Non-pigmented ciliary epithelial cell (primary cell): ENCODE measurements at places on chromosomes 13 and 19.
A peak's percentile ranks its signal among the peaks of the same experiment; 100 is the strongest.

DNA sequence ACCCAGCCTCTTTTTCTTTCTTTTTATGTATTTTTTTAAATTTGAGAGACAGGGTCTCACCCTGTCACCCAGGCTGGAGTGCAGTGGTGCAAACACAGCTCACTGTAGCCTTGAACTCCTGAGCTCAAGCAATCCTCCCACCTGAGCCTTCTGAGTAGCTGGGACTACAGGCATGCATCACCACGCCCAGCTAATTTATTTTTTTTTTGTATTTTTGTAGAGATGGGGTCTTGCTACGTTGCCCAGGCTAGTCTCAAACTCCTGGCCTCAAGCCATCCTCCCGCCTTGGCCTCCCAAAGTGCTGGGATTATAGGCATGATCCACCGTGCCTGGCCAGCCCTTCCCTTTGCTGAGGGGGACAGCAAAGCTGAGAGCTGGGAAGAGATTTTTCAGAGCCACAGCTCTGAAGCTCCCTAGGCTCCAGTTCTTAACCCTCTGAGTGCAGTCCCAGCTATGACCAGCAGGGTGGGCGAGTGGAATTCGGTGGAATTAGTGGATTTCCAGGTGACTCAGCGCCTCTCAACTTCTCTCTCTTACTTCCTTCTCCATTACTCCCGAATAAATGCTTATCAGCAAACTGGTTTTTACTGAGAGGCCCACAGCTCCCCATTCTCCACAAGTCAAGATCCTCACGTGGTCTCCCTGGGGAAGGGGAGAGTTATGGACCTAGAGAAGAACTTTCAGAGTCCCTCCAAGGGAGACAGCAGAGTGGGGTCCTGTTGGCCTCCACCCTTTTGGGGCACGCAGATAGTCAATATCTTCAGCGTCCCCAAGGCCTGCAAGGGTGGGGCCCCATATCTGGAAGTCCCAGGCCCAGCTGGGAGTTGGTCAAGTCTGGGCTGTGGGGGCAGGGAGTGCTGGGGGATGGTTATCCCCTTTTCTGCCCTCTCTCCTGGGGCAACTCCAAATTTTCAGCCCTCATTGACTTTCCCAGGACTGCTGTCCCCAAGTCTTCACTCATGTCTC lies 1.2 kb downstream of the BLVRB start:
- no peak for DNase-seq

DNA sequence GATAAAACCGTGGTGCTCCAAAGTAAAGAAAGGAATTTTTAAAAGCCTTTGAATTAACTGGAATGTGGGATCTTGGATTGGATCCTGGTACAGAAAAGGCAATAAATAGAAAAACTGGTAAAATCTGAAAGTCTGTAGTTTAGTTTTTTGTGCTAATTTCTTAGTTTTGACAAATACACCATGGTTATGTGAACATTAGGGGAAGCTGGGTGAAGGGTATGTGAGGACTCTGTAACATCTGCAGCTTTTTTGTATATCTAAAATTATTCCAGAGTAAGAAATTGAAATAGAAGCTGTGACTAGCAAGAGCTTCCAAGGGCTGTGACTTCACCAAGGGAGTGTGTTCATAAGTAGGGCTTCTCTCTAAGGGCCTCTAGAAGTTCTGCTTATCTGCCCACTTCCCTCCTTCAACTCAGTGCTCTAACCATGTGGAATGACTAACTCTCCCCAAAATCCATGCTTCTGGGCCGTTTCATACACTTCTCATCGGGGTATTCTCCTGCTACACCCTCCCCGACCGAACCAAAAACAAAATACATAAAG lies 26.5 kb downstream of the ARHGAP35 start:
- DNase-seq = no peak

GRCh38 chr13:107964395-107964794 lies 250.9 kb downstream of the LIG4 start:
- no peak for DNase-seq

DNA sequence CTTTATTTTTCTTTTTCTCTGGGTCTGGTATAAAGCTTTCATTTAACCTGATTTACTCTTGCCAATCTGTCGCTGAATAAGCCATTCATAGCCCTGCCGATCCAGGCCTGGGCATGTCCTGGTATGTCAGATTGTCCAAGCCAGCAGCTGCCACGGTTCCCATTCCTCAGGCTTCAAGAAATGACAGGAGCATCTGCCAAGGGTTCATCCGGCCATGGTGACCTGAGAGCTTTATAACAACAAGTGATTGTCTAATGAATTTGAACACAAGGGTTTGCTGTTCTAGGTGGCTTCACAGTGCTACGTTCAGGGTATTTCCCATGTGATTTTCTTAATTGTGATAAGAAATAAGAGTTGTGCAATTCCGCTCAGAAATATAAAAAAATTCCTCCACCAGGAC lies 20.0 kb downstream of the PNMA8A start:
- no peak for DNase-seq

- DNase-seq = no peak
Observed at GRCh38 chr19:8631425-8631819, 989 bp downstream of the NFILZ start.

DNA sequence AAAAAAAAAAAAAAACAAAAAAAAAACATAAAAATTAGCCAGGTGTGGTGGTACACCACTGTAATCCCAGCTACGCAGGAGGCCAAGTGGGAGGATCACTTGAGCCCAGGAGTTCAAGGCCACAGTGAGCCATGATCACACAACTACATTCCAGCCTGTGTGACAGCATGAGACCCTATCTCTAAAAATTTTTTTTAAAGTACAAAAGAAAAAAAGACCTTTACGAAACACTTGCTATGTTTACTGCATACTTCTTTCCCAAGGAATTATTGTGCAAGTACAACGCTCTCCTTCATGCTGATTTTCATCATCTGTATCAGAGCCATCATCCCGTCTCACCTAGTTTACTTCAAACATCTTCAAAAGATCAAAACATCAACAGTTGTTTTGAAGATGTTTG lies 28.6 kb upstream of the ZNF780A start:
- no peak for DNase-seq

DNA sequence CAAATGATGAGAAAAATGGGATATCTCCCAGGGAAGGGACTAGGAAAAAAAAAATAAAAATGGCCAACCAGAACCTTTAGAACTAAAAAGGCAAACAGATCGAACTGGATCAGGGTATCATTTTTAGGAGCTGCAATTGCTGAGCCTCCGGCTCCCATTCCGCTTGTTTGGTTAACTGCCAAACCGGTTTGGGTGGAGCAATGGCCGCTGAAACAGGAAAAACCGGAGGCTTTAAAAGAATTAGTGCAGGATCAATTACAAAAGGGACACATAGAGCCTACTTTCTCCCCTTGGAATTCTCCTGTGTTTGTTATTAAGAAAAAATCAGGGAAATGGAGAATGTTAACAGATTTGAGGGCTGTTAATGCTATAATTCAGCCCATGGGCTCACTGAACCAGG lies 12.7 kb upstream of the ZNF443 start:
- no peak for DNase-seq

- DNase-seq = no peak
Observed at GRCh38 chr19:1648459-1648849, 4.0 kb downstream of the TCF3 start.

DNA sequence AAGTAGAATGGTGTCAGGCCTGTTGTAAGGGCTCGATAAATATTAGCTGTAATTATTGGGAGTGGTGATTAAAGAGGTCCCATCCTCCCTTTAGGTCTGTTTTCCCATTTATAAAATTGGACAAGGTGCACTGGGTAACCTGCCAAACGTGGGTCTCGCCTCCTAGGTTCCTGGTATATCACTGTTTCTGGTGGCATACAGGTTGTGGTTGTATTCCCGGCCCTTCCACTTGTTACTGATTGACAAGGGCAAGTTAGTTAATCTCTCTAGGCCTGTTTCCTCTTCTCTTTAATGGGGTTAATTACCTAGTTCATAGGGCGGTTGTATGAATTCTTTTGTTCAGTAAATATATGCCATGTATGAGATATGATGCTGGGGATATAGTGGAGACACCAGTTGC lies 1.5 kb downstream of the PPP2R1A start:
- DNase-seq = no peak

GRCh38 chr13:30352121-30352520 lies 44.8 kb upstream of the KATNAL1 start:
- DNase-seq = no peak

DNA sequence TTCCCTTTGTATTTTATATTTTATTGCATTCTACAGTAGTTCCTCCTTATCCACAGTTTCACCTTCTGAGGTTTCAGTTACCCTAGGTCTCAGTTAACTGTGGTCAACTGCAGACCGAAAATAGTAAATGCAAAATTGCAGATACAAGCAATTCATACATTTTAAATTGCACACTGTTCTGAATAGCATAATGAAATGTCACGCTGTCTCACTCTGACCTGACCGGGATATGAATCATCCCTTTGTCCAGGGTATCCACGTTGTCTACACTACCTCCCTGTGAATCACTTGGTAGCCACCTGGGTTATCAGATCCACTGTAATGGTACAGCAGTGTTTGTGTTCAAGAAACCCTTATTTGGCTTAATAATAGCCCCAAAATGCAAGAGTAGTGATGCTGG lies 325.0 kb downstream of the DNAJC15 start:
- peak; percentile 40 for DNase-seq

DNA sequence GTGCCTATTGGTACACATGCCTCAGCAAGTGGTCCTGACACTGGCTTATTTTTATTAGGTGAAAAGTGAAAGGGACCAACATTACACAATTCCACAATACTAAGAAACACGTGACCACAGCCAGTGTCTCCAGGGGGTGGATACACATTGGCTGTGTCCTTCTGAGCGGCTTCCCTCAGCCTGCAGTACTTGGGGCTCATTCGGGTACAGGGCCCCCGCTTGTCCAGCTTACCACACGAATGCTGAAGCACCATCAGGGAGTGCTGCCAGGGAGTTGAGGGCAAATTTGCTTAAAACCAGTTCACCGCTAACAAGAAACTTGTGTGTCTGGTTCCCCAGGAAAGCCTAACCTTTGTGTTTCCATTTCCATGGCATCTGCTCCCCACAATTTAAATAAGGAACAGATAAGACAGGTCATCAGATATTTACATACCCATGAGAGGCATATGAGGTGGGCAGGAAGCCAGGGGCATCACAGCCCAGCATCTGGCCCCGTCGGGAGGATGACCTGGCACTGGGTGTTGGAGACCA lies 23.3 kb downstream of the PBX4 start:
- no peak for DNase-seq

GRCh38 chr19:49761625-49762311 lies 1.3 kb downstream of the TSKS start:
- no peak for DNase-seq

- DNase-seq = no peak
Observed at GRCh38 chr13:98939660-98940191, 38.1 kb downstream of the DOCK9 start.

- no peak for DNase-seq
Observed at GRCh38 chr19:3538965-3539755, at the start of gene TEKTIP1. TSS of gene TEKTIP1 (plus strand) at chr19:3539174. CDS start at chr19:3539178, 4 bp downstream.

DNA sequence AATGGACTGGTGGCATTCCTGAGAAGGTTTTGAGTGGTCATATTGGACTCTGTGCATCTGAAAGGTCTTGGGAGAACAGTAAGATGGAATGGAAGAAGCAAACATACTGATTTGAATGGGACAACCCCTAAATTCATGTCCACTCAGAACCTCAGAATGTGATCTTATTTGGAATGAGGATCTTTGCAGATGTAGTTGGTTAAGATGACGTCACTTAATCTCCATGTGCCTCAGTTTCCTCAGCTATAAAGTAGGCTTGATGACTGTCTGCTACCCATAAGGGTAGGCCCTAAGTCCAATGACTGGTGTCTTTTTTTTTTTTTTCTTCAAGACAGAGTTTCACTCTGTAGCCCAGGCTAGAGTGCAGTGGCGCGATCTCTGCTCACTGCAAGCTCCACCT lies 71.1 kb upstream of the SOX21 start:
- DNase-seq = no peak

DNA sequence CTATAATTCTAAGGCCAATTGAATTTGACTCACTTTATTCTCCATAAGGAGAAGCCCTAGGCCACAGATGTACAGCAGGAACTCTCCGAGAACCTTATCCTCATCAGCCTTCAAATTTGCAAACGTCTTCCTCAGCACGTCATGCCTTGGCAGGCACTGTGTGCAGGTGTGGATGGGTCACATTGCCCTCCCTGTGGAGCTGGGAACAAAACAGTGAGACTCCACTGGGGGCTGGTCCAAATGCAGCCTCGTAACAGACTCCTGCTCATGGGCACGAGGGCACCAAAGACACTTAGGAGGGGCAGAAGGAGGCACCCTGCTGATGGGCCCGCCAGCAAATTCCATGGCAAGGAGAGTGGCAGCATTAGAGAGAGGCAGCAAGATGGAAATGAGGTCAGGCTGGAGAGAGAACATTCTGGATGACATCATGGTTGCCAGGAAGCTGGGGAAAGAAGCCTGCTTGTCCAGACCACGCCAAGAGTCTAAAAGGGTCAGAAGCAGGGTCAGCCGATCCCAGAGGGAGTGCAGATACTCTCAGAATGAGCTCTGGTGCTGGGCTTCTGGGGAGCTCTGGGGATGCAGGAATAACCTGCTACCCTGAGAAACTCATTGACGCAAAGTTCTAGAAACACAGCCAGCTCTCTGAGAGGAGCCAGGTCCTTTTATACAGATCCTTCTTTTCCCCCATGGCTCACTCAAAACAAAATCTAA lies 242.2 kb downstream of the B3GLCT start:
- DNase-seq = no peak

DNA sequence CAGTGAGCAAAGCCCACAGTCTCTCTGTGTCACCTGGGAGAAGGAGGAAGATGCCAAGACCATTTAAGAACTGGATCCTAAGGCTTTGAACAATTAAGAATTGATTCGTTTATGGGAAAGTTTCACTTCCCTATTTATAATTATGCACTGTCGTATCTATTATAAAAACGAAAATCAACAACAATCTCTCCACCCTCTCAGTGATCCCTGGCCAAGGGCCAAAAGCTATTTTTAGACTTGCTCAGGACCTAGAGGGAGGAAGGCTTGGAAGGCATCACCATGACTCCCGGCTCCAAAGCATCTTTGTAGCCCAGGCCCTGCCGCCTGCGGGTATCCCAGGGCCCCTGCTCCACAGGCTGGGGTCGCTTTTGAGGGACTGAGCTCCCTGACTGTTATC lies 1.3 kb downstream of the RHPN2 start:
- DNase-seq = no peak

- no peak for DNase-seq
Observed at GRCh38 chr13:35787937-35788336, 311.4 kb upstream of the MAB21L1 start.

GRCh38 chr13:100714478-100714877 lies 39.9 kb upstream of the TMTC4 start:
- DNase-seq = no peak
